ENCODE measurements at places on chromosomes 13 and 19. TPM values are rescaled to one million over a fixed set of nuclear protein-coding genes. Genes with fewer than 3 reads are reported as not detected.

DNA sequence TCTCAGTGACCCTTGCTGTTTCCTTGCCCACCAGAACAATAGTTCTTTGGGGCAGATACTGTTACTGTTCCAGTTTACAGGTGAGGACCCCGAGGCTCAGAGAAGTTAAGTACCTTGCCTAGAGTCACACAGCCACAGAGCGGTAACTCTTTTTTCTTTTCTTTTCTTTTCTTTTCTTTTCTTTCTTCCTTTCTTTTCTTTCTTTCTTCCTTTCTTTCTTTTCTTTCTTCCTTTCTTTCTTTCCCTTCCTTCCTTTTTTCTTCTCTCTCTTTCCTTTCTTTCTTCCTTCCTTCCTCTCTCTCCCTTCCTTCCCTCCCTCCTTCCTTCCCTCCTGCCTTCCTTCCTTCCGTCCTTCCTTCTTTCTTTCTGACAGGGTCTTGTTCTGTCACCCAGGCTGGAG is 4.9 kb upstream of the PRX start:
- H3K27me3 ChIP-seq = no peaks in the 10 kb centered on the region
- DNase-seq = no peak
- H3K27ac ChIP-seq = no peak overlapping the region

GRCh38 chr13:33235564-33235963 is 50.0 kb downstream of the STARD13 start:
- no peak for DNase-seq
- no peak overlapping the region for H3K27ac ChIP-seq
- peaks cover 15% of the 10 kb centered on the region for H3K27me3 ChIP-seq
- H3K36me3 ChIP-seq = peaks cover 4% of the 10 kb centered on the region
- no peaks in the 10 kb centered on the region for H3K4me1 ChIP-seq

- H3K4me1 ChIP-seq = peaks cover 10% of the 10 kb centered on the region
- H3K36me3 ChIP-seq = peaks cover 1% of the 10 kb centered on the region
- no peak for DNase-seq
- no peak overlapping the region for H3K27ac ChIP-seq
- no peak overlapping the region for H3K4me3 ChIP-seq
- no peaks in the 10 kb centered on the region for H3K27me3 ChIP-seq
Measured at GRCh38 chr19:48367855-48368254, 3.7 kb downstream of the SYNGR4 start.

- H3K27me3 ChIP-seq = no peaks in the 10 kb centered on the region
- H3K4me3 ChIP-seq = no peak overlapping the region
- H3K36me3 ChIP-seq = no peaks in the 10 kb centered on the region
- no peaks in the 10 kb centered on the region for H3K4me1 ChIP-seq
- DNase-seq = no peak
- no peak overlapping the region for H3K27ac ChIP-seq
Measured at GRCh38 chr13:61128850-61129645, 286.6 kb downstream of the PCDH20 start.

- peaks cover 19% of the 10 kb centered on the region for H3K36me3 ChIP-seq
- no peak overlapping the region for H3K27ac ChIP-seq
- no peaks in the 10 kb centered on the region for H3K27me3 ChIP-seq
Measured at GRCh38 chr13:50094615-50095293, 79.5 kb downstream of the KCNRG start.

DNA sequence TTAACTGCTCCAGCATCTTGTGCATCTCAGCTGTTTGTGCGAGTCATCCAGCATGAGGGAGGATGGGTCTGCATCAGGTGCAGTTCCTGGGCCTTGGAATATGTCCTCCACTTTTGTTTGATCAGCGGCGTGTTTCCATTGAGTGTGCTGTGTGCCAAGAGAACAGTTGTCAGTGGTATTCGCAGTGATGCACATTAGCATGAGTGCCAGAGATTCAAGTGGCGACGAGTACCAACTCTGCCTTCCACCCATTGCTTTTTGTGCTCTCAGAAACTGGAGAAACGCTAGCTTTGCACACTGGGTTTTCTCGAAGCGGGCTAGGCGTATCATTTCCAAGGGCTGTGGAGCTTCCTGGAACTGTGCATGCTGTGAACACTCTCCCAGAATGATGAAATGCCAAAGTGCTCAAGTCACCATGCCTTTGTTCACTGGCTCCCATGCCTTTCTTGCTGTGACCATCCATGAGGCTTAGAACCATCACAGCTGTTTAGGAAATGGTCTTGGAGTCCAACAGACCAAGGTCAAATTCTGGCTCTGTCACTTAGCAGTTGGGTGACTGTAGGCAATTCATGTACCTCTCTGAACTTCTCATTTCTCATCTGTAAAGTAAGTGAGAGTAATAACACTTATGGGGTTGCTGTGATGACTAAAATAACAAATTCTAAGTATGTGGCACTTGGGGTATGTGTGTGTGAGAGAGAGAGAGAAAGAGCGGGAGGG is 18.4 kb downstream of the LRCH1 start:
- peaks cover 42% of the 10 kb centered on the region for H3K4me1 ChIP-seq
- no peak for DNase-seq
- H3K4me3 ChIP-seq = no peak overlapping the region
- H3K27me3 ChIP-seq = no peaks in the 10 kb centered on the region

- H3K4me1 ChIP-seq = peaks cover 19% of the 10 kb centered on the region
- no peaks in the 10 kb centered on the region for H3K36me3 ChIP-seq
- no peak for DNase-seq
- H3K4me3 ChIP-seq = no peak overlapping the region
- H3K27me3 ChIP-seq = peaks cover 6% of the 10 kb centered on the region
Measured at GRCh38 chr13:27354379-27354778, 70.0 kb upstream of the GTF3A start.

DNA sequence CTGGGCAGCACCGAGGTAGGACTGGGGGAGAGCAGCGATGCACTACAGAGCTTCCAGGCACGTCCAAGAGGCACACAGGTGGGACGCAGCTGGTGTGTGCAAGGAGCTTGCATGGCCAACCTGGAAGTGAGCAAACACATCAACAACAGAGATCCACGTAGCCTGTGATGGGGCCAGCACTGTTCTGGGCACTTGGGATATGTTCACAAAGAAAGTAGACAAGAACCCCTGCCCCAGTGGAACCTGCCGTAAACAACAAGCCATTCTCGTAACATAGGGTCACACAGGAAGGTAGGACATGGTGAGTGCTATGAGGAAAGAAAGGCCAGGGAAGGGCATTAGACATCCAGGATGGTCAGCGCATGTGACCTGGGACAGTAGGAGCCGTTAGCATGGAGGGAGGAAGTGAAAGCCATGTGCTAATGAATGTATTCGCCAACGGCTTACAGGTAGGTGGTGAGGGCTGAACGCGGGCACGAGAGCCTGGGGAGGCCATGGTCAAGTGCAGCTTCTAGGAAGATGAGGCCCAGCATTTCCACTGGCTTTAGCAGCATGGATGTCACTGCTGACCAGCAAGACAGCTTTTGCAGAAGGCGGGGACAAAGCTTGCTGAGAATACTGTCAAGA is 105.5 kb downstream of the TEX26 start:
- peaks cover 32% of the 10 kb centered on the region for H3K4me1 ChIP-seq
- peaks cover 13% of the 10 kb centered on the region for H3K27me3 ChIP-seq
- H3K4me3 ChIP-seq = no peak overlapping the region
- no peak overlapping the region for H3K27ac ChIP-seq
- H3K36me3 ChIP-seq = no peaks in the 10 kb centered on the region
- no peak for DNase-seq

Gene LSR
- 12.2 TPM for total RNA-seq

Gene PTPRH
- not detected for total RNA-seq

Gene ERVK3-1
- total RNA-seq = 53.6 TPM

Gene CCL25
- 0.26 TPM for total RNA-seq

All from activated CD4-positive, alpha-beta T cell treated with anti-CD3 and anti-CD28 coated beads for 36 hours (primary cell).